ENCODE measurements at places on chromosomes 5 and 9.
A peak's percentile ranks its signal among the peaks of the same experiment; 100 is the strongest.

DNA sequence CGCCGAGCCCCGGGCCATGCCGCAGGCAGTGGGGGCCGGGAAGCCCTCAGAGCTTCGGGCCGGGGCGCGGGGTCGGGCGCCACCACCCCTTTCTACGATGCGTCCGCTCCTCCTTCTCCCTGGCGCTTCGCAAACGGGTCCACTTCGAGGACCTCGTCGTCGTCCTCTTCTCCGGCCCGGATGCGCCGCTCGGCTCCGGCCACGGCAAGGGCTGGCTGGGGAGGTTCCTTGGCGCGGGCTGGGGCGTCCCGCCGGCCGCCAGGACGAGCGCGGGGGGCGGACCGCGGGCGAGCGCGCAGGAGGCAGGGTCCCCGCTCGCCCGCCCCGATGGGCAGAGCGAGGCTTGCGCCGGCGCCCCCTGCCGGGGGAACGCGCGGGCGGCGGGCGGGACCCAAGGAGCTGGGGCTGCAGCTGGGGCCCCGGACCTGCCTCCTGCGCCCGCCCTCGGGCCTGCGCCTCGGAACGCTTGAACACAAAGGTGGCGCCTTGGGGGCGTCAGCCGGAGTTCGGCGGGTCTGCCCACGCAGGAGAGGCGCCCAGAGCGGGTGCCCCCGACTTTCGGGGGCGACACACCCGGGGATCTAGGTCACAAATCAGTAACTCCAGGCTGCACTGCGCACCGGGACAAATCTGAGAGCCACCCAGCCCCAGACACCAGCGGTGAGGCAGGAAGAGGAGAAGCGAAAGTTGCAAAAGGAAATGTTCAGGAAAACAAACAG is at the start of gene ROR2:
Gene ROR2 (minus strand): TSS at position 283 of the 719 bp plus-strand sequence.
- DNase-seq: peak; percentile 32

DNA sequence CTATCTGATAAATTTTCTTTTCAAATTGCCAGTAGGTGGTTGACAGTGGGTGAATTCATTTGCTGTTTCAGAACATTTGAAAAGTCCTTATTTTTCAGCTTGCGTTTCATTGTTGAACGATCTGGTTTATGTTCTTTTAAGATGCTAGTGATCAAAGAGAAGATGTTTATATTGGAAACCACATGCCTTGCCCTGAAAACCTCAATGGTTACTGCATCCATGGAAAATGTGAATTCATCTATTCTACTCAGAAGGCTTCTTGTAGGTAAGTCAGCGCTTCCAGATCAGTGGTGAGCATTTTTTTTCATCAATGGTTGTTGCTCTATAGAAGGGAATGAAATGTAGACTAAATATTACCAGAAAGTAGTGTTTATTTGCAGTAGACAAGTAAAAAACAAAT is 16.6 kb upstream of the CAVIN4 start:
- DNase-seq: no peak

DNA sequence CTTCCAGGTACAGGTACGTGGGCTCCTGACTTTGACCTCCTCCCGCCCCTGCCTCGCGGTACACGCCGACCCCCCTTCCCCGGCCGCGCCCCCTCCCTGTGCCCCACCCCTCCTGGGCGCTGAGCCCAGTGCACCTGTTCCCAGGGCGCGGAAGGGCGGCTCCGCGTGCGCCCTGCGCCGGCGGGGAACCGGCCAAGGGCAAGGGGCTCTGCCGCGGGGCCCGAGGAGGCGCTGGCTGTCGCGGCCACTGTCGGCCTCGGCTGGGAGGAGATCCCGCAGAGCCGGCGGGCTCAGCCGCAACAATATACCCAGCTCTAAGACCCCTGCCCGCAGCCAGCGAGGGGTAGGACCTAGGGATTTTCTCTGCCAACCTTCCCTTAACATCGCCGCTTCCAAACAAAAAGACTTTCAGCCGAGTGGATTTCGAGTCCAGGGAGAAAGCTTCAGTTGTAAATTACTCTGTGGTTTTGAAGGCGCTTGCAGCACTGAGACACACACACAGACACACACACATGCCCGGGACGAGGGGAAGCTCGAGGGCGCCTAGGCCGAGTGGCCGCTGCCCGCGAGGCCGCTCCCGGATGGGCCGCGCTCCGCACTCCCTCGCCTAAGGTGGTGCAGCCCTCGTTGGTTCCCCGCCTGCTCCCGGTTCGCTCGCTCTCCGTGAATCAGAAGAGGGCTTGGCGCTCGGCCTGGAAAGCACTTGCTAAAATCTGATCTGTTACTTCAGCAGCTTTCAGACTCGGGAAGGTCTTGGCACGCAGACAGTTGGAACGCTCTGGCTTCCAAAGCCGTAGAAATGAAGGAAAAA is 1.2 kb downstream of the FGF18 start:
- no peak for DNase-seq

GRCh38 chr5:128736553-128736952 is 198.5 kb upstream of the FBN2 start:
- no peak for DNase-seq

GRCh38 chr9:127059030-127059429 is 63.4 kb downstream of the ANGPTL2 start:
- DNase-seq: no peak

GRCh38 chr5:54159893-54160195 is 150.5 kb downstream of the ARL15 start:
- DNase-seq: no peak

- DNase-seq: no peak
Measured at GRCh38 chr9:127644943-127645342, 32.9 kb downstream of the STXBP1 start.

DNA sequence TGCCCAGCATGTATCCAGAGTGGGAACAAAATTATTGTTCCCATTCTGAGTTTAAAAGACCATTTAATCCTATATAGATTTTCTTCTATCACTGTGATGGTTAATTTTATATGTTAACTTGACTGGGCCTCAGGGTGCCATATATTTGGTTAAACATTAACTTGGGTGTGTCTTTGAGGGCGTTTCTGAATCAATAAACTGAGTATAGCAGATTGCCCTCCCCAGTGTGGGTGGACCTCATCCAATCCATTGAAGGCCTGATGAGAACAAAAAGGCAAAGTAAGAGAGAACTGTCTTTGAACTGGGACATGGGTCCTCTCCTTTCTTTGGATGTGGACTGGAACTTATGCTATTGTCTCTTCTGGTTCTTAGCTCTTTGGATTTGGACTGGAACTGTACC is 17.3 kb downstream of the RIOK2 start:
- DNase-seq: no peak

DNA sequence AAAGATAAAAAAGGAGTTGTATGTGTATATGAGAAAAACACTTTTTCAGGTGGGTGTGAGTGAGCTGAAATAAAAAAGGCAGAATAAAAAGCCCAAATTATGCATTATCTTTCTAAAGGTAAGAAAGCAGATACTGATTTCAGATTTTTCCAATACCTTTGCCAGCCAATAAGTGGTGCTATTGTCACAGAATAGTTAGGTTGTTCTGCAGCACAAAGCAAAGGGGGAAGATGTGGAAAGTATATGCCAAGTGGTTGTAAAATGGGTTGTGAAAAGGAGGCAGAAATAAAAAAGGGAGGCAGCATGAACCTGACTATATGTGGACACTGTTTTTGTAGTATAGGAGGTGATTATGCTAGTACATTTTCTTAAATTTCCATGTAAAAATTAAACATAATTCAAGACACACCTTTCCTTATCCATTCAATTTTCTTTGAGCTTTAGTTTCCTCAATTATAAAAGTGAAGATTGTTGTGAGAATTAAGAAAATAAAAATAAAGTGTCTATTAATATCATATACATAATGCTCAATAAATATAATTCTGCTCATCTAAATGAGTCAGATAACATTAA is 106.7 kb downstream of the SMIM15 start:
- peak; percentile 38 for DNase-seq

GRCh38 chr5:149824846-149825245 is 94.7 kb downstream of the PPARGC1B start:
- DNase-seq: no peak

- no peak for DNase-seq
Measured at GRCh38 chr5:118511846-118512245, 476.5 kb downstream of the DTWD2 start.

- no peak for DNase-seq
Measured at GRCh38 chr9:96500696-96501632, 51.0 kb downstream of the HABP4 start.

DNA sequence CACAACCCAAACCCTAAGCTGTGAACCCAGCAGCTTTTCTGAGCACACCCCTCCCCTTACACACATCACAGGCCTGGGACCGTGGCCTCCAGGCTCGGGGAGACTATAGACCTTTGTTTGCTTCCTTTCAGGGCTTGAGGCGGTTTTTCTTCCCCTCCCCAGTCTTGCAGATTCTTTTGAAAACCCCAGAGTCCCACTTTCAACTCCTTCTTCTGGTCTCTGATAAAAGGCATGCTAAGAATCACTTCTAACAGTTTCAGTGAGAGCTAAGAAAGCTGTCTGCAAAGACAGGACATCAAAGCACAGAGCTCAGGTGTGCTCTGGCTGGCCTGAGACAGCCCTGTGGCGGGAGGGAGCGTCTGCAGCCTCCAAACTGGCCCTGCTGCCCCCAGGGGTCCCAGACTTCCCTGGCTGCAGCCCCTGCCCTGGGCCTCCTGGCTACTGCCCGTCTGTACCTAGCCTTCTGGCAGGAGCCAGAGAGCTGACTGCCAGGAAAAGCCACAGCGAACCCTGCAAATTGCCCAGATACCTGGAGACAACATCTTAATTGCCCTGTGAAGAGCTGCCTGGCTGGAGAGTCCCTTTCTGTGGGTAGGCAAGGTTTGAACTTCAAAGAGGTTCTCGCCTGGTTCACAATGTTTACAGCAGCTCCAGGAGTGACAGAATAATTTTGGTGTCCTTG is 138.9 kb downstream of the GADD45G start:
- DNase-seq: peak; percentile 76

DNA sequence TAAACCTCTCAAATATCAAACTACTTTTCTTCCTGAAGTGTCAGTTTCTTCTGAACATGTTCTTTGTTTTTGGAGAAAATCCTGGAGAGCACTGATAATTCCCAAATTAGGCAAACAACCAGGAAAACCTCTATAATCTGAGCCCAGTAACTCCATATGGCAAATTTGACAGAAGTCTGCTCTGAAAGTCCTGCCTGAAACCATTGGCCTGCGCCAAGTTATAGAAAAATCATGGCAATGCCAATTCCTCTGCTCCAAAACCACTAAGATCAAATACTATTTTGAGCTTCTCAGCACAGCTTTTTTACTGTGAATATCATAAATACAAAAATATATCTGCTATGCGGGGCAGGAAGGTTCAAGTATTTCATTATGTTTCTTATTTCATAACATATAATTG is 45.9 kb downstream of the PDE4D start:
- DNase-seq: no peak

DNA sequence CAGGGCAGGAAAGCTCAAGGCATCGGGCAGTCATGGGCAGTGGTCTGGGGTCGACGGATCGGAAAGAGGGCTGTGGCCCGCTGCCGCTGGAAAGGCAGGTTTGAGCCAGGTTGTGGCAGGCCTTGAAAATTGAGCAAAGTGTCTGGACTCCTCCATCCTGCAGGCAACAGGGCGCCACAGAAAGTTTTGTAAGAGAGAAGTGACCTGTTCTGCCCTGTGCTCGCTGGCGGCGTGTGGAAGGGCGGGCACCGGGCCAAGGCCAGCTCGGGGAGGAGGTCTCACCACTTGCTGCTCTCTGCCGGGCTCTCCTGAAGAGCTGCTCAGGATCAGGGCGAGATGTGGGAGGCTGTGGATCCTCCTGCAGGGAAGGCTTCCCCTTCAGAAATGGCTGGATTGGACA is 41.4 kb upstream of the FAT2 start:
- DNase-seq: no peak
